Activated CD4-positive, alpha-beta T cell treated with anti-CD3 and anti-CD28 coated beads, Interleukin-2, Interleukin-4, amounts not matched to agents 100 ng/mL and 50 ng/mL, durations not matched to agents 16 hours and 8 hours (primary cell): ENCODE measurements at places on chromosomes 16 and 17.

GRCh38 chr17:59327121-59327980 lies 4.1 kb upstream of the YPEL2 start:
- no peak for DNase-seq

GRCh38 chr17:78372841-78373240 lies 5.6 kb upstream of the PGS1 start:
- DNase-seq = no peak

DNA sequence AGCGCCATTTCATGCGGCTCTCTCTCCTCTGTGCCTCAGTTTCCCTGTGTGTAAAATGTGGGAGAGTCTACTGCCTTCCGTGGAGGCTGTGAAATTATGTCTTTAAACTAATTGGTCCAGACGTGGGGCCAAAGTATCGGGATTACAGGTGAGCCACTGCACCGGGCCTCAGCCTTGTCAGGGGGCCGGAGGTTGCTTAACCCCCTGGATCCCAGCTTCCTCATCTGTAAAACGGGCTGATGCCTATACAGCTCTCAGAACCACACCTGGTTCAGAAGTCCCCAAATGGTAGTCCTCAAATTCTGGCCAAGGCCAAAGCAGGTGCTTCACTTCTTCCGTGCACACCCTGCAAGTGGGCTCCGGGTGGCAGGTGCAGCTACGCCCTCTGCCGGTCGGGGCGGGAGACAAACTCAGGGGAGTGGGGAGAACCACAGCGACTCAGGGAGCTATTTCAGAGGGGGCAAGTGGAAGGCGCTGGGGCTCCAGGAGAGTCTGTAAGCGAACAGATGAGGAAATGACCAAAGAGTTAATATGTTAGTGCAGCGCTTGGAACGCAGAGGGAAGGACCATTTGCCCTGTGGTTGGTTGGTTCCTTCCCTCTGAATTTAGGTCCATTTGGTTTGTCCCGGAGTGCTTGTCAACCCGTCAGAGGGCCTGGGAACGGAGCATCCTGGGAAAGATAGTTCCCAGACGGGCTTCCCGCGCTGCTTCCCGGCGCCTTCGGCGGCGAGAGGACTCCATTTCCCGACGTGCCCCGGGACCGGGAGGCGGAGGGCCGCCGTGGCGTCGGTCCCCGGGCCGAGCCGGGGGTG lies at the start of gene MGRN1:
TSS of gene MGRN1 (plus strand) at position 812 of the 812 bp plus-strand sequence. CDS start 135 bp downstream, outside the sequence.
- peak; percentile 96 for DNase-seq

DNA sequence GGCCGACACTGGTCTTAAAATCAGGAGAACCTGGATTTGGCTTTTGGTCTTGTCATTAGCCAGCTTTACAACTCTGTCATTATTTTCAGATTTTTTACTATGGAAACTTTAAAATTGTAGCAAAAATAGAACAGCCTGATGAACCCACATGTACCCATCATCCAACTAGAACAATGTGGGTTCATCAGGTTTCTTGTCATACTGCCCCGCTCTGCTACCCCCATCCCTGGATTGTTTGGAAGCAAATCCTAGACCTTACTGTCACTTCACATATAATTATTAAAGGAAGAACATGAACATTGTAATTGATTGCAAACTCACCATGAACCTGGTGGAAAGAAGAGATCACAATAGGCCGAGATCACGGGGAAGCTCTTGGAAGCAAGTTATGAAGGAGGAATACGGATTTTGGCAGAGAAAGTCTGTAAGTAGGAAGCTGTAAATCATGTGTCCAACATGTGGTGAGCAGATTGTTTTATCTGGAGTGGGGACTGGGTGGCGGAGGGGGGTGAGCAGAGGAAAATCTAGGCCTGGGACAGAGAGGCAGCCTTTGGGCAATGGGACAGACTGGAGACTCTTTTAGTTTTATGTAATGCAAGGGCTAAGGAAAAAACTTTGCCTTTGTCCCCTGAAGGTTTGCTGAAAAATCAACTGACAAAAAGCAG lies 67.0 kb downstream of the PITPNC1 start:
- DNase-seq = no peak

- no peak for DNase-seq
Observed at GRCh38 chr17:40694584-40694983, 9.0 kb downstream of the KRT24 start.

GRCh38 chr16:12965274-12965804 lies 63.9 kb downstream of the SHISA9 start:
- DNase-seq = no peak
